ENCODE measurements at places on chromosomes 11 and 22.

DNA sequence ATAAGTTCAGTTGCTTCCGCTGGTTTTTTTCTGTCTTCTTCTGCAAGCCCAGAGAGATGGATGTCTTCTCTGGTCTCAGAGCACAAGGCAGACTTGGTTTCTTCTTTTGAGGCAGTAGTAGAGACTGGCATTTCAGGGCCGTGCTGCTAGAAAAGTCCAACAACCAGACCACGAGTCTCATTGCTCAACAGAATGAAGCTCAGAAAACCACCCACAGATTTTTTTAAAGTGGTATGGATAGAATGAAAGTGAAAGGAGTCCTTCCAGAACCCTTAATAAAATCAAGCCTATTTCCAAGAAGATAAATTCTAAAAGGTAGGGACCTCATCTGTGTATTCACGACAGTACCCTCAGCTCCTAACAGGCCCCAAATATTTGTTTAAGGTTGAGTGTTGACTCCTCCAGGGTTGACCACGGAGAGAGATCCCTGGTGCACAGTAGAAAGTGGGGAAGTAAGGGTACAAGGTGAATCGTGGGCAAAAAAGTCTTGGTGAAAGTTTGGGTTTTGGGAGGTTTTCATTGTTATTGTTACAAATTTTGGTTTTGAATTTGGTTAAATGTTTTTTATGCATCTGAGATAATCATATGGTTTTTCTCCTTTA lies 43.6 kb upstream of the DDX6 start:
- DNase-seq, result no peak

DNA sequence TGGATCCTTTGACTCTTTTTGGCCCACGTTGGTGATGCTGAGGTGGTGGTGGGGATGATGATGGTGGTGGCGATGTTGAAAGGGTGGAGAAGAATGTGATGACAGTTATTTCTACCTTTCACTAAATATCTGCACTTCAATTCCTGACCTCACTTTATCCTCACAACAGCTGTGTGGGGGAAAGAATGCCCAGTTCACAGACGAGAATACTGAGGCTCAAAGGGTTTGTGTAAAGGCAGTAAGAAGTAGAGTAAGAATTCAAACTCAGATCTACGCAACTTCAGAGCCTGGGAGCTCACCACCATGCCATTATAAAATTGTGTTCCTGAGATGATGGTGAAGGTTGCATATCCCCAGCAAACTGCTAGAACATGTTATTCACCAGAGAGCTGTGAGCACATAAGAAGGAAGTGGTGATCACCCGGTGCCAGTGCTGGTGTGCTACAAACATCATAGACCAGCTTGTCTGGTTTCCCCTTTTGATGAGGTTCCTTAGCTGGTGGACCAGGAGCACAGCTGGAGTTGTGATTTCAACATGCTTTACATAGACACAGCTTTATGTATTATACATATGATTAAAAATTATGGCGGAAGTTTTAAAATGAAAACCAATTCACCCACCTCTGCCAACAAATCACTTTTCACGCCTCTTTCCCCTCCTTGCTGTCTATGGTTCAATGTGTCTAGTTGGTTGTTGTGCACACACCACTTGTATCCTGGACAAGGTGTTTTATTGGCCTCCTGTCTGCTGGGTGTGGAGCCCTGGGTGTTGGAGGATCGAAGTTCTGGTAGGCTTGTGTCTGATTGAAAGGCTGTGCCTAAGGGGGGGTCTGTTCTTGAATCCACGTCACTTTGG lies 6.2 kb downstream of the ST14 start:
- no peak for DNase-seq

GRCh38 chr11:134328433-134328832 lies 3.4 kb upstream of the GLB1L2 start:
- no peak for DNase-seq

DNA sequence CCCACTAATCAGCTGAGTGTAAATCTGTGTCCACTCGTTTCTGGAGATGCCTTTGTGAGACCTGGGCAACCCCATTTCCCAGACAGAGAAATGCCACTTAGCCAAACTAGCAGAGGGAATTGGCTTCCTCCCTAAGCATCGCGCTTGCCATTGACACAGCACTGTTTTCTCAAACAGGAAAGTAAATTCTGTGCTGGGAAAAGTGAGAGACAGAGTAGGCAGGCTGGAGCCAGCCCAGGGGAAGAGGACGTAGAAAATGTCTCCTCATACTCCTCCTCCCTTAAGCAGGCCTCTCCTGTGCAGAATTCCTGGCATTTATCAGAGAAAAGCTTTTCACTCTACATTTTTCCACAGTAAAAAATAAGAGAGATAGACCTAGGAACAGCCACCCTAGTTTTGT lies 99.1 kb upstream of the AMOTL1 start:
- DNase-seq, result no peak

GRCh38 chr11:78432956-78433355 lies 15.3 kb upstream of the GAB2 start:
- DNase-seq, result no peak
